ENCODE measurements at places on chromosomes 2 and 18.
A peak's percentile ranks its signal among the peaks of the same experiment; 100 is the strongest.

GRCh38 chr2:129868151-129868550, 111.3 kb upstream of the RAB6C start:
- no peaks in the 10 kb centered on the region for H3K36me3 ChIP-seq
- no peaks in the 10 kb centered on the region for H3K4me1 ChIP-seq
- no peak for DNase-seq

GRCh38 chr2:64359892-64360657, 93.9 kb upstream of the LGALSL start:
- DNase-seq: no peak
- no peaks in the 10 kb centered on the region for H3K27me3 ChIP-seq

- H3K27me3 ChIP-seq: peaks cover 70% of the 10 kb centered on the region
- no peak overlapping the region for H3K27ac ChIP-seq
- no peak for DNase-seq
- H3K4me3 ChIP-seq: no peak overlapping the region
- H3K36me3 ChIP-seq: no peaks in the 10 kb centered on the region
- H3K4me1 ChIP-seq: peaks cover 17% of the 10 kb centered on the region
Observed at GRCh38 chr18:79552140-79552631, 127.4 kb upstream of the CTDP1 start.

DNA sequence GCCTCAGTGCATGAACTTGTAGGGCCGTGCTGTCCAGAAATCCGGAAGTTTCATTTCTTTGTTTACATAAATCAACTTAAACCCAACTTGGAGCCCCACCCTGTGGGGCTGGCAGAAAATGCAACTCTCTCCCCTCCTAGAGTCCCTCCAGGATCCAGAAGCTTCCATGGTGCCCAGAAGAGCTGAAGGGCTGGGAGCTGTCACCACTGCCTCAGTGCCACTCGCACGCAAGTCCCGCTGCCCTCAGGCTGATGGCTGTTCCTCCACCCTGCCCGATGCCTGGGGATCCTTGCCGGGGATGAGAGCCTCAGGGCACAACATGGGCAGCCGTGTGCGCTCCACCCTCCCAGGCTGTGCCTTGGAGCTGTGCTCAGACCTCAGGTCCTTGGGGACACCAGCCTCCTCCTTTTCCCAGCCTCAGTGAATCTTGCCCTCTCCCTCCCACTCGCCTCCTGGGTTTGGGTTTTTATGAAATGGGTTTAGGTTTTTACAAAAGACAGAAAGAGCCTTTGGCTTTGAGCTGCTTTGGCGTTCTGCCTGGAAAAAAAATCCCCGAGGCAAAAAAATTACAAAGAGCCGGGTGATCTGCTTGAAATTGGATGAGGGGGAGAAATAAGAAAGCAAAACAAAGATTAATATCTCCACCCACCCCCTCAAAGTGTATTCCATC, 155.2 kb downstream of the TWIST2 start:
- no peaks in the 10 kb centered on the region for H3K36me3 ChIP-seq
- H3K4me3 ChIP-seq: peak overlapping the region; percentile 16
- peak overlapping the region; percentile 75 for H3K27ac ChIP-seq

GRCh38 chr2:128545085-128545484, 226.4 kb upstream of the HS6ST1 start:
- H3K4me1 ChIP-seq: no peaks in the 10 kb centered on the region
- H3K27ac ChIP-seq: no peak overlapping the region
- no peaks in the 10 kb centered on the region for H3K27me3 ChIP-seq
- no peaks in the 10 kb centered on the region for H3K36me3 ChIP-seq
- H3K4me3 ChIP-seq: no peak overlapping the region

DNA sequence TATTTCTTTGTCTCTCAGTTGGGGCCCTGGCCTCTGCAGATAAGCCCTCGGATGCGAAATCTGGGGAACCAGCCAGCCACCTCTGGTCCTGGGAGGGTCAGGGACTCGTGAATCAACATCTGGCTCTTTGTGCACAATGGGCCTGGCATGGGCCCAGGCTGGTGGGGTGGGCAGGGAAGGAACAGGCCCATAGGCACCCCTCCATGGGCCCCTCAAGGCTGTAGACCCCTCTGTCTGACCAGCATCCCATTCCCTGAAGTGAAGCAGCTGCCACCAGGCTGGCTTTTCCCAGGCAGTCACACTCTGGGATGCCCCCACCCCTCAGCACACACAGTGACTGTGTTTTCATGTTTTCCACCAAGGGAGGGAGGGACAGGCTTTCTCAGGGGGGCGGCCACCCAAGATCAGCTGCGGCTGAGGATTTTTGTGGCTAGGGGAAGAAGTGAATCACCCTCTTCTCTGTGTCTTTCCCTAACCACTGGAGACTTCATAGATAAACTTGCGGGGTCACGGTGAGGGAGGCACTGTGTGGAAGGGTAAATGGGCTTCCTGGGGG, 166.0 kb downstream of the AGAP1 start:
- DNase-seq: no peak
- H3K36me3 ChIP-seq: no peaks in the 10 kb centered on the region
- H3K4me3 ChIP-seq: no peak overlapping the region
- H3K27me3 ChIP-seq: no peaks in the 10 kb centered on the region
- H3K27ac ChIP-seq: peak overlapping the region; percentile 18

DNA sequence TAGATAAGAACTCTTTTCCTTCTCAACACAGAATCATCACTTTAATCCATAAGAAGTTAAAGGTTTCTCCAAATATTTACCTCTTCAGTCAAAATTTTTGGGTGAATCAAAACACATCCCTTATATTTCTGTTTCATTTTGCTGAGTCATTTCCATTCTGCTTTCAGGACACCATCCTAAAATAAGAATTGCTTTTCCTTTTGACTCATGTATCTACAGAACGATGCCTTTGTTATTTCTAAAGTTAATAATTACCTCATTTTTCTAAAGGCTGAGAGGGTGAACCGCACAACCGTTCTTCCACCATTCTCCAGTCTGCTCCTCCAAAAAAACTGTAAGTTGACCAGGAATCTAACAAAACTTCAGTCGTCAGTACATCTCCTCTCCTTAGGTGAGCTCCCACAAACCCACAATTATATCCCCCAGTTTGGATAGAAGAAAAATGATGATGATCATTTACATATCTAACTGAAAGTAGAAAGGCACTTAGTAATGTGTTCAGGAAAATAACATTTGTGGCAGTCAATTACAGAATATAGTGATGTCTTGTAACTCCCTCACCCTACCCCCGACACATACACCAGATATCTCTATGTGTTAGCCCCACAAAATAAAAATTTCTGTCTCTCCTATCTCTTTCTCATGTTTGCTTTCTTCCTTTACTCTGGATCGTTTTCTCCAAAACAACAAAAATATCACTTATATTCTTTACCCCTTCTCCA, 162.5 kb downstream of the RAD51AP2 start:
- no peak overlapping the region for H3K4me3 ChIP-seq
- H3K27me3 ChIP-seq: no peaks in the 10 kb centered on the region
- H3K27ac ChIP-seq: no peak overlapping the region
- H3K36me3 ChIP-seq: no peaks in the 10 kb centered on the region
- no peak for DNase-seq

- DNase-seq: no peak
- H3K36me3 ChIP-seq: no peaks in the 10 kb centered on the region
- H3K4me1 ChIP-seq: no peaks in the 10 kb centered on the region
- no peak overlapping the region for H3K4me3 ChIP-seq
Observed at GRCh38 chr2:150732064-150732463, 244.6 kb upstream of the RND3 start.

DNA sequence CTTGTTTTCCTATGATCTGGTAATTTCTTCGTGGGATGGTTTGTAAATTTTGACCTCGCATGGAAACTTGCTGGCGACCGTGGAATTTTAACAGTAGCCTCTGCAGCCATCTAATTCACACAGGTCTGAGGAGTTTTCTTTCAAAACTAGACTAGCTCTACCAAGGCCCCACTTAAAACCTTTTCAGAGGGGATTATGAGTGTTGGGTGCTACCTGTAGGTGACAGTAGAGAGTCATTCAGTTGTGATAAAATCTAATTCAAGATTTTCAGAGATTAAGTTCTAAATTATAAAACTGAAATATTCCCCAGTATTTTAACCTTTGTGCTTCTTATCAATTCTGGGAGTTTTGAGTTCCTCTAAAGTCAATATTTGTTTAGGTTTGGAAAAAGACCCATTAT, 31.0 kb downstream of the THSD7B start:
- no peak overlapping the region for H3K4me3 ChIP-seq
- no peaks in the 10 kb centered on the region for H3K4me1 ChIP-seq
- H3K27me3 ChIP-seq: no peaks in the 10 kb centered on the region
- no peak overlapping the region for H3K27ac ChIP-seq

DNA sequence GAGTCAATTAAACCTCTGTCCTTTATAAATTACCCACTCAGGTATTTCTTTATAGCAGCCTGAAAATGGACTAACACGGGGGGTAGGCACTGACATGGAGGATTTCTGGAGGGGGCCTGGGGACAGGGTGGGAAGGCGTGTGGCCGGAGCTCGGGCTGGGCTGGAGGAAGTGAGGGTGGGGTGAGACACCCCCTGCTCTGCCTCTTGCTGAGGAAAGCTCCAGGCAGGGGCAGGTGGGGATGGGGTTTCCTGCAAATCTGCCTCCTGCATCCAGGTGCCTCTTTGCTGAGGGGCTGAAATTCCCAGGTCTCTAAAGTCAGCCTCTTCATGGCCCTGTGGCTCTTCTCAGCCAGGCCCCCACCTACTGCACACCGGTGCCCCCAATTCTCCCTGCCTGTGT, 25.7 kb upstream of the OTOS start:
- no peak overlapping the region for H3K27ac ChIP-seq
- H3K4me1 ChIP-seq: no peaks in the 10 kb centered on the region
- H3K27me3 ChIP-seq: peaks cover 55% of the 10 kb centered on the region
- H3K4me3 ChIP-seq: no peak overlapping the region
- no peaks in the 10 kb centered on the region for H3K36me3 ChIP-seq

DNA sequence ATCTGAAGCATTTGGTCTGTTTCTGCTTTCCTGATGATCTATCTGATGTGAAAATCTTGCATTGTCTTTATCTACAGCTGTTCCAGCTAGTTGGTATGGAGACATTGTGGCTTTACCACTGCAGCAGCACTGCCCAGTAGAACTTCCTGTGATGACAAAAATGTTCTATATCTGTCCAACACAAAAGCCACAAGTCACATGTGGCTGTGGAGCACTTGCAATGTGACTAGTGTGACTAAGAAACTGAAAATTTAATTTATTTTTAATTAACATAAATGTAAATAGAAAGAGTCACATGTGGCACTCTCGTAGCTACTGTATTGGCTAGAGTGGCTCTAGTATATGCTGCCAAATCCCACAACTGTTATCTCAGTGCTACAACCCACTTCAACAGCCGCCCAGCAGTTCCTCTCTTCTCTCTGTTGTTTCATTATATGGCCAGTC, 425.7 kb downstream of the SETBP1 start:
- H3K4me3 ChIP-seq: no peak overlapping the region
- H3K36me3 ChIP-seq: no peaks in the 10 kb centered on the region
- no peaks in the 10 kb centered on the region for H3K4me1 ChIP-seq

DNA sequence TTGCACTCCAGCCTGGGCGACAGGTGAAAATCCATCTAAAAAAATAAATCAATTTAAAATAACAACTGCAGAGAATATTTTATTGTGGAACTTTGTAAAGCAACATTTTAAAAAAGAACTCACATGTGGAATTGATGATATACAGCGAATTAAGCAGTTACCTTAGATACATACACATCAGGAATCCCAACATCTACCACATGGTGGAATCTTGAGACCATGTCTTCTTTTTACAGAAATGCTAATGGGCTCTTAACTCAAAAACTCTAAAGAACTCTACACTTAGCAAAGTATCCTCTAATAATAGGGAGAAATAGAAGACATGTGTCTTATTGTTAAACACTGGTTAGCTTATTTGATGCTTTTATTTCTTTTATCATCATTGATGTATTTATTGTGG, 373.6 kb downstream of the CDH7 start:
- H3K27me3 ChIP-seq: no peaks in the 10 kb centered on the region
- H3K4me1 ChIP-seq: no peaks in the 10 kb centered on the region
- H3K36me3 ChIP-seq: no peaks in the 10 kb centered on the region
- no peak for DNase-seq
- no peak overlapping the region for H3K27ac ChIP-seq

GRCh38 chr2:18630541-18630940, 41.2 kb upstream of the NT5C1B start:
- no peaks in the 10 kb centered on the region for H3K36me3 ChIP-seq
- no peaks in the 10 kb centered on the region for H3K4me1 ChIP-seq
- H3K4me3 ChIP-seq: no peak overlapping the region

- no peak overlapping the region for H3K27ac ChIP-seq
- H3K27me3 ChIP-seq: no peaks in the 10 kb centered on the region
- H3K36me3 ChIP-seq: no peaks in the 10 kb centered on the region
- no peak for DNase-seq
- no peaks in the 10 kb centered on the region for H3K4me1 ChIP-seq
Observed at GRCh38 chr2:64543008-64543697, 19.0 kb downstream of the AFTPH start.

DNA sequence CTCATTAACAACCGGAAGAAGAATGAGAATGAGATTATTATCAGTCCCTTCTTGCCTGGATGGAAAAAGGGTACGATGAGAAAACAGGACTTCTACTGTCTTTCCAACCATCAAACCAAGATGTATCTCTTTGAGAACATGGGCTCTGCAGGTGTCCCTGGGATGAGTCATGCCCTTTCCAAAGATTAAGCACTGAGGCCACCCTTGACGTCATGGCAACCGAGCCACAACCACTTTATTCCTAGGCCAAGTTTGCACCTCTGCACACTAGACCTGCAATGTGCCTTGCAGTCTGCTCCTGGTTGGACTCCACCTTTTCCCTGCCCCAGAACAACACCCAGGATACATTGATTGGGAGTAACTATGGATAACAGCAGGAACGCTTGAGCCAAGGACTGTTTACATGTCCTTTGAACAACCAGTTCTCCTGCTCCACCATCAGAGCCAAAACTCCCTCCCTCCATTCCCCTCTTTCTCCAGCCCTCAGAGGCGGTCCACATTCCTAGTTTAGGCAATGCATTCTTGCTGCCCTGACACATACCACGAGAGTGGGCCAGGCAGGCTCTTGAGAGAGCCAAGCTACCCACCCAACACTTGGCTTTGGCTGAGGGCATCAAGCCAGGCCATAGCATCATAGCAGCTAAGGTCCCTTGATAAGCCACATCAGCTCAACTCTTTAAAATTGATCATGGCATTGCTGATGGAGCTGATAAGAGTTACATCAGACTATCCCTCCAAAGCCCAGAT, 310.7 kb downstream of the TNS1 start:
- peak overlapping the region; percentile 71 for H3K27ac ChIP-seq
- no peak for DNase-seq
- no peaks in the 10 kb centered on the region for H3K27me3 ChIP-seq
- H3K4me3 ChIP-seq: no peak overlapping the region
- H3K4me1 ChIP-seq: peaks cover 21% of the 10 kb centered on the region

GRCh38 chr2:233007270-233007669, 5.8 kb downstream of the NGEF start:
- H3K36me3 ChIP-seq: no peaks in the 10 kb centered on the region
- DNase-seq: no peak

GRCh38 chr2:10957391-10957790, 45.7 kb downstream of the KCNF1 start:
- no peaks in the 10 kb centered on the region for H3K4me1 ChIP-seq
- no peaks in the 10 kb centered on the region for H3K27me3 ChIP-seq
- DNase-seq: no peak
- H3K27ac ChIP-seq: no peak overlapping the region
- no peaks in the 10 kb centered on the region for H3K36me3 ChIP-seq

Data from esophagus squamous epithelium (tissue), 5 donors.